ENCODE measurements at places on chromosomes 1 and 21. TPM values are rescaled to one million over a fixed set of nuclear protein-coding genes. Genes with fewer than 3 reads are reported as not detected.

ELAPOR1 gene
- not detected for total RNA-seq

GRCh38 chr1:97869441-97869840 lies 51.4 kb downstream of the DPYD start:
- DNase-seq: no peak

- no peak for DNase-seq
Measured at GRCh38 chr1:178263341-178263740, 169.4 kb downstream of the RASAL2 start.

DNA sequence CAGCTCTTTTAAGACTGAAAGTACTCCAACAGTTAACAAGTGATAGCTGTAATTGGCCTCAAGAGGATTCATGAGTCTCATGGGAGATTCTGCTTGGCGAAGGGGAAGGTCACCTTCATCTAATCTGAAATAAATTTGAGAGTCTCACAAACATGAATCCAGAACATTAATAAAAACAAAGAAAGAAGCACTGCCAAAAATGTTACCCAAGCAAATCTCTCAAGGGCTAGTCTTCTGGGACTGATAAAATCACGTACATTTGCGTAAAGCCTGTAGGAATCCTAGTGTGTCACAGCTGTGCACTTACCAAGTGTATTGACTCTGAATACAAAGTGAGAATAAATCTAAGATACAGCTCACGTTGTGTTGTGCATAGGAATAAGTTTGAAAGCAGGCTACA lies 21.2 kb upstream of the NUF2 start:
- no peak for DNase-seq

DNA sequence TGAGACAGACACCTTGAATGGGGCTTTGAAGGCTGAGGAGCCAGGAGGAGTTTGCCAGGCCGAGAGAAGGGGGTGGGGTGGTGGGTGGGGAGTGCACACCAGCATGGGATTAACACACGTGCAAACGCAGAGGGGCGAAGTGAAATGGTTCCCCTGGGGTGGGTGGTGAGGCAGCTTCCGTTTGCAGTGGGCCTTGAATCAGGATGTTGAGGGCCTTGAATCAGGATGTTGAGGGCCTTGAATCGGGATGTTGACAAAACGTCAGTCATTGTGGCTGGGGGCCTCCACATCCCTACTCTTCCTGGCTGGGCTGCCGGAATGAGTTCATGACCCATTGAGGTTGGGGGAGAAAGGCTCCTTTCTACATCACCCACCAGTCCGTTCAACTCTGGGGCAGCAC lies 16.6 kb downstream of the LDLRAP1 start:
- DNase-seq: no peak

DNA sequence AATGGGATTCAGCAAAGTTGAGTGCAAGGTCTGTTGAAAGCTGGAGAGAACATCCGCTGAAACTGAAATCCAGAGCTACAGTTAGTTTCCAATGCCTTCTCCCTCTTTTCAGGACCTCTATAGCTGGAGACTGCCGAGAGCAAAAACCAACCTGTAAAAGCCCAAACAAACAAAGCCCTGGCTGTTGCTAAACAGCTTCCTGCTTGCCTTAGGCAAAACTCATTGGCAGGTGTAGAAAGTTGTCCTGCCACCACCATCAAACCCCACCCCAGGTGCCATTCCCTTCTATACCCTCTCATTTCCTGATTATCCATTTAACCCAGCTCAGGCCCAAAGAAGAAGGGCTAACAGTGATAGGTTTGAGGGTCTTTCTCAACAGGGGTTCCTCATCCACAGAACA lies 24.7 kb downstream of the SCYL3 start:
- no peak for DNase-seq

DPT gene
- total RNA-seq: not detected

DNA sequence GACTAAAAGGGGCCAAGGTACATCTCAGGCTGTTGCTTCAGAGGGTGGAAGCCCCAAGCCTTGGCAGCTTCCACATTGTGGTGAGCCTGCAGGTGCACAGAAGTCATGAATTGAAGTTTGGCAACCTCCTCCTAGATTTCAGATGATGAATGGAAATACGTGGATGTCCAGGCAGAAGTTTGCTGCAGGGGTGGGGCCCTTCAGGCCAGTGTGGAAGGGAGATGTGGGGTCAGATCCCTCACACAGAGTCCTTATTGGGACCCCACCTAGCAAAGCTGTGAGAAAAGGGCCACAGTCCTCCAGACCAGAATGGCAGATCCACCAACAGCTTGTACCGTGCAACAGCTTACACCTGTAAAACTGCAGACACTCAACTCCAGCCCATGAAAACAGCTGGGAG lies 67.4 kb upstream of the PTGS2 start:
- no peak for DNase-seq

- no peak for DNase-seq
Measured at GRCh38 chr1:94061513-94062443, 59.2 kb downstream of the ABCA4 start.

DNA sequence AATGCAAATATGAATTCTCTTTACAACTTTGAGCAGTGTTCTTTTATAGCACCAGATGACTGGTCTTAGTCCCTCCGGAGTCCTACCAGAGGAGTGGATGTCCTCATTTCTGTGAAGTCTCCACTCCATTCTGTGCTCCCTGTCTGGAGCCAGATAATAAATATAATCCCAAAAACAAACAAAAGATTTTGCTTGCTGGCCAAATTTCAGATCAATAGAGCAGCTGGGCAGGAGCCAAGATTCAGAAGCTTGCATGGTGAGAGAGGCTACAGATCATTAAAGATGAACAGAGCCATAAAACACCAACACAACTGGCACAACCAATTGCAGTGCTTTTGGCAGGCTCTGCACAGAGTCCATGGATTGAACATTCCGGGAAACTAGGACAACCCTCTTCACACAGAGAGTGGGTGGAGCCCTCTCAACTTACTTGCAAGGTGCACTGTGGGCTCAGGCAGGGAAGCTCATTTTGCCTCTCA lies 231.5 kb upstream of the SNX7 start:
- no peak for DNase-seq

FALEC gene
- not detected for total RNA-seq

ZNF436 gene
- total RNA-seq: 11.7 TPM

GRCh38 chr1:156504438-156504813 lies 3.9 kb upstream of the MEF2D start:
- DNase-seq: no peak

- DNase-seq: no peak
Measured at GRCh38 chr1:211828584-211829342, 1.8 kb downstream of the LPGAT1 start.

SERTAD4 gene
- total RNA-seq: 10.6 TPM

GRCh38 chr1:196403803-196404690 lies 204.2 kb downstream of the KCNT2 start:
- DNase-seq: no peak

DNA sequence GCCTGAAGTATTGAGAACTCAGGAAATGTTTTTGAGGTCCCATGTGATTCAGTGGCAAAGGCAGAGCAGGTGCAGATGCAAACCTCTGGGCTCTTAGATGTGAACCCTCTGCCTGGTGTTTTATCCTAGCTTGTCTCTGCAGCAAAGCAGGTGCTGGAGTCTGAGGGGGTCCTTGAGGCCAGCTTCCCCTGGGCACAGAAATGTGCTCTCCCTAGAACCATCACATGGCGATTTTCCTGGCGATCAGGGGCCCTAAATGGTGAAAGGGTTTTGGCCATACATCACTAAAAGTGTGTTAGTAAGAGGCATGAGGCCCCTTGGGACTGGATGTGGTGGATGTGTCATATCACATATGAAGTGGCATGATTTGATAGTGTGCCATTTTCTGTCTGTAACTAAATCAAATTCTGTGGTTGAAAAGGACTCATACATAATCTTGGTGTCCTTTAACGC lies 144.8 kb downstream of the ST6GALNAC3 start:
- no peak for DNase-seq

SLC22A15 gene
- 12.9 TPM for total RNA-seq
